NCI-H187 (cell line): ENCODE measurements at places on chromosomes 11 and 22.

- DNase-seq: no peak
Measured at GRCh38 chr11:47946682-47947559, 33.4 kb upstream of the PTPRJ start.

- DNase-seq: no peak
Measured at GRCh38 chr11:6197466-6198200, 1.4 kb upstream of the OR52W1 start.

DNA sequence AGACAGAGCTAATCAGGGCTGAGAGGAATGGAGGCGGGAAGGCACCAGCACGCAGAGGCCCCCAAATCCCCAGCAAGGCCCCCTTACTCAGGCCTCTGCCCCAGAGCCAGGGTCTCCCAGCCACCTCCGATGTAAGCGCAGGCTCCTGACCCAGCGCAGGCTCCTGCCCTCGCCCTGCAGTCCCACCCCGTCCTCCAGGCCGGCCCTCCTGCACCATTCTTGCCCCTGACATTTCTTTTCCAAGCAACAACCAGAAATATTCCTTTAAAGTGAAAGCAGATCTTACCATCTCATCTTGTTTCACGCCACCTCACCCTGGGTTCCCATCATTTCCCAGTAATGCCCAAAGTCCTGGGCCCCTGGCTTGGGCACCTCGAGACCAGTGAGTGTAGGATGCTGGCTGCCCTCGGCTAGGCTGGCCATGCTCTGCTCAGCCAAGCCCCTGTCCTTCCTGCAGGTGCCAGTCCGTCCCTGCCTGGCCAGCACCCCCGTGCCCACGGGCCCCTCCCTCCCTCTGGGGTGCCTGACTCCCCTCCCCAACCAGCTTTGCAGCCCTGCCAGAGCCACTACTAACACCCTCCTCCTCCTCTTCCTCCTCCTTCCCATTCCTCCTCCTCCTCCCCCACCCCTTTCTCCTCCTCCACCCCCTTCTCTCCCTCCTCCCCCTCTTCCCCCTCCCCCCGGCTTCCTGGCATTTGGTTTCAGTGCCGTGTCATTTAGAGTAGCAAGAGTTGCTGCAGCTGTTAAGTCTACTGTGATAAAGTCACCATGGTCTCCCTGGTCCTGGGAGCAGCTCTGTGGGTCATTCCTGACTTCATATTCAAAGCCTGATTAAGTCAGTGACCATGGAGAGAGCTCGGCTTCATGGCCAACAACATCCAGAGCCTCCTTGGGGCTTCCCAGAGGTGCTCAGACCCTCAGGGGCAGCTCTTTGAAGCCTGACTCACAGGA, 78.7 kb downstream of the PIWIL3 start:
- DNase-seq: no peak

- peak; percentile 93 for DNase-seq
Measured at GRCh38 chr11:61827571-61828378, at the start of gene FADS2. Gene FADS2 (plus strand): TSS chr11:61828300. CDS start chr11:61828391, 91 bp downstream.

DNA sequence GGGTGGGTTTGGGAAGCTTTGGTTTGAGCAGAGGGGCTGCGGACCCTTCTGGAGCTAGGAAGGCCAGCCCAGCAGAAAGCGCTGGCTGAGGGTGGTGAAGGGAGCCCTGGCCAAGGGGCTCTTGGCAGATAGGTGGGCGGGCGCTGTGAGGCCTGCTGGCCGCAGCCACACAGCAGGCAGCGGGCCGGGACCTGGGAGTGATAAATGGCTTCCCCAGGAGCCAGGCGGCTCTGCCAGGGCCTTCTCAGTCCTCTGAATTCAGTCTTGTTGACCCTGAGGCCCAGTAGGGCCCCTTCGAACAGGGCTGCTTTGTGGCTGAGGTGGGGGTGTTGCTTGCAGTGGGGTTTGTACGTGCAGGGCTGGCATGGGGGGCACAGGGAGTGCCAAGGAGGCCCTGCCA, 33.4 kb upstream of the H19 start:
- DNase-seq: no peak

GRCh38 chr22:33513388-33514338, 406.6 kb downstream of the LARGE1 start:
- no peak for DNase-seq

DNA sequence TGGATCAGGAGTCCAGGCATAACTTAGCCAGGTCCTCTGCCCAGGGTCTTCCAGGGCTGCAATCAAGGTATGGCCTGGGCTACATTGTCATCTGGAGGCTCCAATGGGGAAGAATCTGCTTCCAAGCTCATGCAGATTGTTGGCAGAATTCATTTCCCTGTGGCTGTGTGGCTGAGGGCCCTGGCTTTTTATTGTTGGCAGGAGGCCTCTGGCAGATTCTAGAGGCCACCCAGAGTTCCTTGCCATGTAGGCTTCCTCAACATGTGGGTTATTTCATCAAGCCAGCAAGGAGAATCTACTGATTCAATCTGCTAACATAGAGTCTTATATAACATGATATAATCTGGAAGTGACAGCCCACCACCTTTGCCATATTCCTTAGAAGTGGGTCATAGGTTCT, 16.4 kb upstream of the EP300 start:
- no peak for DNase-seq

GRCh38 chr11:10247011-10247410, 47.0 kb downstream of the SBF2 start:
- DNase-seq: no peak

- DNase-seq: no peak
Measured at GRCh38 chr11:132692891-132693290, 839.4 kb downstream of the OPCML start.
